HEK293T (cell line): ENCODE measurements at places on chromosomes 7 and 10.

DNA sequence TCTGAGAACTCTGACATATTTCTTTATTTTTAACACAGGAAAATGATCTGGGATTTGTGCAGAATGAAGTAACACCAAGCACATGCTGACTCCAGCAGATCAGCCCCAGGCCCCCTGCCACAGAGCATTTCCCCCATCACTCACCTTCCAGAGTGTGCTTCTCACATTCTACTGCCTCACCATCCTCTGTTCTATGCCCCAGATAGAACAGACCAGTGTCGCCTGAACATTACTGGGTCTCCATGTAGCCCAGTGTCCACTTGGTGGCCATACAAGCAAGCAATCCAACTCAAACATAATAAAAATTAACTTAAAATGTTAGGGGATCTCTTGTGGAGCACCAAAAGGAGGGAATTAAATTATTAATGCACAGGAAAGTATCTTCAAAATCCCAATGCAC is 58.8 kb downstream of the SORBS1 start:
- DNase-seq = no peak

DNA sequence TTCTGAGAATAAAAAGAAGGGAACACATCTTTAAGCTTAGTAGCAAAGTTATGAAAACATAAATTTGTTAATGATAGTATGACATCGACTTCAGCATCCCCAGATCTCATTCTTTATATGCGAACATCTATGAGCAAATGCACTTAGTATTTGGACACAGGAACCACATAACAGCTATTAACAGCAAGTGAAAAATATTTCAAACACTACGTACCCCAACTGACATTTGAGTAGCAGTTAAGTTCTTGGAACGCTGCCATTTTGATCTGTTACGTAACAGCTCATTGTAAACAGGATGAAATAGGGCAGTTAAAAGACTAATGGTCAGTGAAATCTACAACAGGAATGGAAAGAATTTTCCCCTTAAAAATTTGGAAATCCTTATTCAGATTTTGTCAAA is 428.9 kb downstream of the TNS3 start:
- DNase-seq = no peak

GRCh38 chr10:78170026-78170475 is 136.4 kb downstream of the RPS24 start:
- no peak for DNase-seq

GRCh38 chr10:26046073-26046700 is 112.2 kb downstream of the MYO3A start:
- DNase-seq = no peak

GRCh38 chr10:101780187-101780817 is 2.9 kb downstream of the NPM3 start:
- DNase-seq = peak; percentile 15

DNA sequence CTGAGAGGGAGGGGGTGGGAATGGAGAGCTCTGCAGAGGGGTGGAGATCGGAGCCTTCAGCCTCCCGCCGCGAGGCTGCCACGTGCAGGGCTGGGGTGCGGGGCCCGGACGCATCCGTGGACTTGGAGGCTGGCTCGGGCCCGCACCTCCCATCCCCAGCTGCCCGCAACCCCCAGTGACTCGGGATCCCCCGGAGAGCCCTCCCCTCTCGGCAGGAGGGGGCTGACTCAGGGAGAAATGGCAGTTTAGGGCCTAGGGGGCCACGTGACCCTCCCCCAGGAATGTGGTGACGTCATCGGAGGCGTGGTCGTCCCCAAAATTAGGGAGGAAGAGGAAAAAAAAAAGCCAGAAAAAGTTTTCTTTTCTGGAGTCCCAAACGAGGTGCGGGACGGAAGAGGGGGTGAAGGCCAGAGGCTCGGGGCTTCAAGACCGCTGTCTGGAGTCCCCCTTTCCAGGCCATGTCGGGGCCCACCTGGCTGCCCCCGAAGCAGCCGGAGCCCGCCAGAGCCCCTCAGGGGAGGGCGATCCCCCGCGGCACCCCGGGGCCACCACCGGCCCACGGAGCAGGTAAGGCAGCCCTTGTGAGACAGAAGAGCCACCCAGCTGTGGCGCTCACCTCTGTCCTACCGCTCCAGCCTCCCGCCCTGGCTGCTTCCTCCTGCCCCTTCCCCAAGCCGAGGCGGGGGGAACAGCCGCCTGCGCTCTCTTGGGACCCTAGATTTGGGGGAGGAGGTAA is at the start of gene TRIP6:
TSS of gene TRIP6 (plus strand) at position 348 of the 736 bp plus-strand sequence. CDS start at position 459, 111 bp downstream.
- DNase-seq = peak; percentile 81

DNA sequence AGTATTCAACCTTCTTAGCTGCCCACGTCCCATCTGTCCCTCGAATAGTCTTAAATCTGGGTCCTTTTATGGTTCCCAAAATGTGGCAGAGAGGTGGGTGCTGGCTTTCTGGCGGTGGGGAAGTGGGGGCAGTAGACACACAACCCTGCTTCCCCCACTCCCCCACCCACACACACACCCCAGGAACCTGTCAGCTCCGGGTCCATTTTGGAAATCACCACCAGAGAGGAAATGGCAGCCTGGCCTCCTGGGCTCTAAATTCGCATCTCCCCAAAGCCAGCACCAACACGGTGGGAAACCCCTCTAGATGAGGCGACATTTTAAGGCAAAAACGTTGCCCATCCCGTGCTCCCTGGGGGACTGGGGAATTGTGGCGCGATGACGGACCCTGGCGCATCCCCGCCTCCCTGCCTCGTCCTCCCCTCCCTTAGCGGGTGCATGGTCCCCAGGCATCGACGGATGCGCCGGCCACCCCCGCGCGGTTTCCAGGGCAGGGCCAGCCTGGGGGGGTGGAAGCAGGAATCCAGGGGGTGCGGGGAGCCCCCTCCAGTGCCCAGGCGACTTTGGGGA is 702 bp downstream of the TMEM130 start:
- no peak for DNase-seq

- DNase-seq = no peak
Observed at GRCh38 chr7:107032050-107032449, 12.5 kb upstream of the PRKAR2B start.

DNA sequence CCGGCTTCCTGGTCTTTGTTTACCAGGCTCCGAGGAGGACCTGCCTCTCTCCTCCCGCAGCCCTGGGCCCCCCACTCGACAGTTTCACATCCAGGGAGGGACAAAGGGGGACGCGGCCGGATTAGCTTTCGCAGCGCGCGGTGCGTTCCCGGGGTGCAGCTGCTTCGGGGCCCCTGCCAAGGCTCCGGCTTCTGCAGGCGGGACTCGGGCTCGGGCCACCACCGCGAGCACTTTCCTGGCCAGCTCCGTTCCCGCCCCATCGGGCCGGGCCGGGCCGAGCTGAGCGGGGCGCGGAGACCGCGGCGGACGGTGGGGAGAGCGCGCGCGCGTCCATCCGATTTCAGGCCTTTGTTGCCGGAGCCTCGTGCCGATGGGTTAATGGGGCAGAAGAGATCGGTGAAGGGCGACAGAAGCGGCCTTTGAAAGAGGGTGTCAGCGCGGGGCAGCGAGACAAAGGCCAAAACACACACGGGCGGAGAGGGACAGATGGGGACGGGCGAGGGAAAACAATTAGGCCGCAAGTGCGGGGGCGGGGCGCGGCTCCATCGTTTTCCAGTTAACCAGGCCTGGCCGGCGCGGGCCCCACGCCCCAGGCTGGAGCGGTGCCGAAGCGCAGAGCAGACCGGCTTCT is 8.5 kb upstream of the UNCX start:
- DNase-seq = no peak
